Foreskin melanocyte (primary cell): ENCODE measurements at places on chromosomes 5 and 9.

DNA sequence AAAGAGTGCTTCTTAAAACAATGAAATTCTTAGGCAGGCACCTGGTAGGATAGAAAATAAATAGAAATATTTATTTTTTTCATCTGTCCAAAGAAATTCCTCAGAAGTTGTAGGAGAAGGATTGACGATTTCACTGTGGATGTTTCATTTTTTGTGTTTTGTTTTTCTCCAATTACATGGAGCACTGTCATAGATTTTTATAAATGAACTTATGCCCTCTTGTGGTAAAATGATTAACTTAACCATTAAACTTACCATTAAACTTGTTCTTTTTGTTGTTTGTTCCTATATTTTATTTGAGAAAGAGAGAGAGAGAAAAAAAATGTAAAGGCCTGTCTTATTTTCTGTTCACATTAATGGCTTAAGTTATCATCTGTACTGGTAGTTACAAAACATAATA lies 339.2 kb downstream of the PRR16 start:
- DNase-seq = peak; percentile 21

GRCh38 chr9:106486685-106487084 lies 376.3 kb upstream of the ZNF462 start:
- DNase-seq = no peak

DNA sequence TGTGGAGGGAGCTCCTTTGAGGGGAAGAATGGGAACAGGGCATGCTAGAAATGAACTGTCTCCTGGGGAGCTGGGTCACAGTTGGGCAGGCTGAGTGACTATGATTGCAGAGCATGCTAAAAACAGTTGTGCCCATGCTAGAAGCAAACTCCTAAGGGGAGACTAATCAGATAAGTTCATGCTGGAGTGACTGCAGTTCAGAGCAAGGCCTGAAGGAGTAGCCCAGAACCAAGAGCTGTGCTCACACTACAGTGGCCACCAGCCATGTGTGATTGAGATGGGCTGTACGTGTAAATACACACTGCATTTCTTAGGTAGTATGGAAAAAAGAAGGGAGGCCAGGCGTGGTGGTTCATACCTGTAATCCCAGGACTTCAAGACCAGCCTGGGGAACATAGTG lies 10.3 kb upstream of the AK1 start:
- DNase-seq = no peak

DNA sequence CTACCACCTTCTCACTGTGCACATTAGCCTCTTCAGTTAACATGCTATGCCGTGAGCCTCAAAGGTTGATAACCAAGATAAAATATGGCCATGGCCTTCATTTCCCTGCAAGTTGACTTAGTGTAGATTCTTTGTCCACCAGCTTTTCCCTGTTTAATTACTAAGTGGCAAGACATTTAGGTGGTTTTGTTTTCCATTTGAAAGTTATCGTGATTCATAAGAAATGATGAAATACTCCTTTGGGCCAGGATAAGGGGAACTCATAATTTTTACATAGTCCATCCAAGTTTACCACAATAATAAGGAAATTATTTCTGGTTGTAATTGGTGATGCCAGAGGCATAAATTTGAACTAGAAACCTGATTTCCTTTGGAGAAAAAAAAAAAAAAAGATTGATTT lies 609.6 kb downstream of the TAF11L14 start:
- DNase-seq = no peak

DNA sequence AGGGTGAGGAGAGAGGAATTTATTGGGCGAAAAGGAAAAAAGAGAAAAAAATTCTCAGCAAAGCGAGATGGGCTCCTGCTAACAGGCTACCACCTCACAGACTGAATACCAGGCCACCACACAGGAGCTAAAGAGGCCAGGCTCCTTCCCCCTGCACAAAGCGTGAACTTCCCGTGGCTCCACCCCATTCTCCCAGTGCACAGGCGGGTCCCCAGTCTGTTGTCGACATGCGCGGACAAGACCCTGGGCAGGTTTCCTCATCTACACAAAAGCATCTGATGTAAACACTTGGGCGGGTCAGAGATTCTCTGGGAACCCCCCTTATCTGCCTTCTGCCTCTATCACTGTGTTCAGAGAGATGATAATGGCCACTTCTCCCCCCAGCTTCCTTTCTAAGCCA lies 34.2 kb downstream of the IL31RA start:
- DNase-seq = no peak

GRCh38 chr5:97923997-97924396 lies 741.0 kb upstream of the RIOK2 start:
- no peak for DNase-seq

DNA sequence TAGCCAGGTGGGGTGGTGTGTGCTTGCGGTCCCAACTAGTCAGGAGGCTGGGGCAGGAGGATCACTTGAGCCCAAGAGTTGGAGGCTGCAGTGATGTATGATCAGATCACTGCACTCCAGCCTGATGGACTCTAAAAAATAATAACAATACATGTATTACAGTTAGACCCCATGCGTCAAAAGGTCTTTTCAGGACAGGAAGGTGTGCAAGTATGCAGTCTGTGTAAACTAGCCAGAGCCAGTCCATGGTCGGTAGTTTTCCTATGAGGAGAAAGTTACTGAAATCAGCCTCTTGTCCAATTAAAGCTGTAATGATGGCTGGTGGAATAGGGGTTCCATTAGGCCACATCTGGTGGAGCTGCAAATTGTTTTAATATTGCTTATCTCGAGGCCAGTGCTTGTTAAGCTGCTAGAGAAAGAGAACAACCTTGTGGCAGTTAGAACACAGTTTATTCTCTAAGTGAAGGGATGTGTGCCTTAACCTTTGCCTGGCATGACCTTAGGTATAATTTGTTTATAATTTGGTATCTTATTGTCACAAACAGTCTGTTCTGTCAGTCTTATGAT lies 1.5 kb upstream of the STOM start:
- no peak for DNase-seq

DNA sequence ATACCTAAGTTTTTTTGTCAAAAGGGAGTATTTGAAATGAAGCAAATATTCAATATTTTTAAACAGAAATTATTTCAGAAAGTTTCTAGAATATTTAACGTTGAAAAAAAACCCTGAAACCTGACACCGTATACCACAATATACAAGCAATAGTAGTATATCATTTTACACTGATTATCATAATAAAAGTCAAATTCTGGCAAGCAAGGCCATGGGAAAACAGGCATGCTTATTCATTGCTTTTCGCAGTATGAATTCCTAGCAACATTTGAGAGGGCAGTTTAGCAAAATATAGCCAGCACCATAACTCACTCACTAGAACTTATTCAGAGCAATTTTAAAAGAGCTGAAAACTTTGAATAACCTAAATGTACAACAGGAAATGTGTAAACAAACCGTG lies 46.1 kb downstream of the ERAP1 start:
- DNase-seq = no peak

DNA sequence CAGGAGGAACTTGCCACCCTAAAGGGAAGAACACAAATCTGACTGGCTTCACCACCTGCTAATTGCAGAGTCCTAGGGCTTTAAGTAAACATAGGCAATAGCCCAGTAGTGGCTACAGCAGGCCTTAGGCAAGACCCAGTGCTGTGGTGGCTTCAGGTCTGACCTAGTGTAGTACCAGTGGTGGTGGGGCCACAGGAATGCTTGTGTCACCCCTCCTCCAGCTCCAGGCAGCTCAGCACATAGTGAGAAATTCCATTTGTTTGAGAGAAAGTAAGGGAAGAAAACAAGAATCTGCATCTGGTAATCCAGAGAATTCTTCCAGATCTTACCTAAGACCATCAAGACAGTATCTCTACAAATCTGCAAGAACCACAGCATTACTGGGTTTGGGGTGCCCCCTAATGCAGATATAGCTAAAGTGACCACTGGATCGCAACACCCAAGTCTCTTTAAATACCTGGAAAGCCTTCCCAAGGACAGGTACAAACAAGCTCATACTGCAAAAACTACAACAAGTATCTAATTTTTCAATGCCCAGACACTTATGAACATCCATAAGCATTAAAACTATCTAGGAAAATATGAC lies 102.6 kb upstream of the TRPM3 start:
- DNase-seq = peak; percentile 11

DNA sequence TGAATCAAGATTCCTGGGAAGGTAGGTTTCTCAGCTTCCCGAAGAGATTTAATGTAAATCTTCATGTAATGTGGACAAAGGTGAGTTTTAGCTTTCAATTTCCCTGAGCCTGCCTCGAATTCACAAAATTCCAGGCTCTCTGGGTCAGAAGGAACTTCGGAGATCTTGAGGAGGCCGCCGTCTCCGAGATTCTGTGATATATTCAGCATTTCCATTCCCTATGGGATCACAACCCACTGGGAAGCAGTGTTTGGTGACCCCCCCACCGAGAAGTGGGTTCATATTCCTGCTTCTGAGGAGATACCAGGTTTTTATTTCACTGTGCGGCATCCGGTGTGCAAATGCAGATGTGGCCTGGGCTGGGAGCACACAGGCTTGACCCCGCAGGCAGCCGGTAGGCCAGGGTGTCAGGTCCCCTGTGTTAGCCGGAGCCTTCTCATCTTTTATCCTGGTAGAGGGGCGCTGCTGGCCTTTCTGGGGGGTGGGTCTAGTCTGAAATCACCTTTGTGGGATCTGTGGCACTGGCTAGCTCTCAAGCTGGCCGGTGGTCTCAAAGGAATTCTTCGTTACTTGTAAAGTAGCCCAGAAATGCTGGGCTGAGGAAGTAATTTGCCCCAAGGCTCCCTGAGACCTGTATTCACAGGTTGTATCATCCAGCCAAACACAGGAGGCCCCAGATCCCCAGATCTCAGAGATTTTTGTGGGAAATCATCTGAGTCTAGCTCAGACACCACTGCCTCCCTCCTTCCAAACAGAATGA lies 1.4 kb downstream of the PLEKHG4B start:
- no peak for DNase-seq

- no peak for DNase-seq
These were observed 37.8 kb upstream of the SPDL1 start for GRCh38 chr5:169545762-169546161.

- DNase-seq = no peak
These were observed 20.8 kb upstream of the ANXA6 start for GRCh38 chr5:151178372-151178771.

GRCh38 chr9:97557606-97558095 lies 56.2 kb downstream of the TMOD1 start:
- no peak for DNase-seq

DNA sequence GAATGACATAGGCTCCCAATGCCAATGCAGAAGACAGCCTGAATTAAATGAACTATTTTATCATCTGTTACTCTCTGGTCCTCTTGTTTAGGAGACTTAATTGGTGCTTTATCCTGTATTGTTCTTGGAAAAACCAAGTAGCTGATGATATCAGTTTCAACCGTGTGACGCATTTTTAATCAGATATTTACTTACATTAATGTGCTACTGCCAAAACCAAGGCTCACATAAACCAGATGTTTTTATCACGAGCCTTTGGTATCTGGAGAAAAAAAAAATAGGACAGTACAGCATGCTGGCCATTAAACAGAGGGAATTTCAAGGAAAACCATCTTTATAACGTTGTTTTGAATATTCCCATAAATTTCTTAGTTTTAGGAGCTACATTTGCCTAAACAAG lies 90.1 kb downstream of the ICE1 start:
- no peak for DNase-seq

DNA sequence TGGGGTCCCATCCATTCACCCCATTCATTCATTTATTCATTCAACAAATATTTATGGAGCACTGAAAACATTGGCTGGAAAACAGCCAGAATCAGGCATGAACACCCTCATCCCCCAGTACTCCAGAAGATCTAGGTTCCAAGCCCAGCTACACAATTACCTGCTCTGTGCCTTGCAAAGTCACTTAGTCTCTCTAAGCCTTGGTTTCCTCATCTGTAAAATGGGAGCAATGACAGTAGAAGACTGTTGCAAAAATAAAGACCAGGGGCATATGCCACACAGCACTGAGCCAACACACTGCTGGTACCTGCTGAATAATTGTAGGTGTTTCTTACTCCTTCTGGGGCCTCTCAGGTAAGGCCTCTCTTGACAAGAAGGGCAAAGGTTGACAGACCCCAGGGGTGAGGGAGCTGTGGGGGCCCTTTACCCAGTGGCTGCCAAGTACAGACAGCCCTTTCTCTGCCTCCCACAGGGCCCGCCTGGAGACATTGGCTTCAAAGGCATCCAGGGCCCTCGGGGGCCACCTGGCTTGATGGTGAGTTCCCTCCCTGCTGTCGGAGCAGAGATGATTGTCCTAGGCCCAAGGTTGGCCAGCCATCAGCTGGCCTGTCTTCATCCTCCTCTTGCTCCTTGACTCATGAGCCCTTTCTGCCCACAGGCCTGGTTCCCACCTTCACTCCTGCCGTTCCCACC lies 22.6 kb upstream of the ORM1 start:
- DNase-seq = no peak

DNA sequence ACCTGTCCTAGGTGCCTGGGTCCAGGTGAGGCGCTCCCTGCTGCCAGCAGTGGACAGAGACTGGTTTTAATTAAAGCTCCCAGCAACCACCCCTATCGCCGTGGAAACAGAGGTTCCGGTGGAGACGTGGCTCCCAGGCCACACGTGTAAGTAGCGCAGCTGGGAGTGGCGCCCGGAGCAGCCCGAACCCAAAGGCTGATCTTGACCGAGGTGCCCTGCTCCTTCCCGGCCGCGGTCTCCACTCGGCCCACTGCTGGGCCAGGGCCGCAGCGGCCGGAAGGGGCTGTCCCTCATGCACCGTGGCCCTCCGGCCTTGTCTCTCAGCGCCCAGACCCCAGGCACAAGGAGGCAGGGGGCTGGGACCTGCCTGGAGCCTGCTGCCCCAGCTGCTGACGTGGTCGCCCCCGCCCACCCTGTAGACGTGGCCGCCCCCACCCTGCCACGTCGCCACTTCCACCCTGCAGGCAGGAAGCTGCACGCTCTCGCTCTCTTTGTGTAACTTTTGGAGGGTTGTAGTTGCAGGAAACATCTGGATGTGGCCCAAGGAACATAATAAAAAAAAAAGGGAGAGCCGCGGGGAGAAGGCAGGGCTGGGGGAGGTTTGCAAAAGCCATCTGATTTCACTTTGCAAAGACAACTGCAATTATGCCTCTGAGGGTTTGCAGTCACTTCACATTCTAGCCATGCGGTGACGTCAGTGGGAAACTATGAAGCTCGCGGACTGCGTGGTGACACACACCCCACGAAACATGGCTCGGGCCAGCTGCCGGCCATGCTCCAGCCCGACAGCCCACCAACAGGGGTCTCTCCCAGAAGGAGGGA lies 129.9 kb downstream of the RXRA start:
- DNase-seq = peak; percentile 62

DNA sequence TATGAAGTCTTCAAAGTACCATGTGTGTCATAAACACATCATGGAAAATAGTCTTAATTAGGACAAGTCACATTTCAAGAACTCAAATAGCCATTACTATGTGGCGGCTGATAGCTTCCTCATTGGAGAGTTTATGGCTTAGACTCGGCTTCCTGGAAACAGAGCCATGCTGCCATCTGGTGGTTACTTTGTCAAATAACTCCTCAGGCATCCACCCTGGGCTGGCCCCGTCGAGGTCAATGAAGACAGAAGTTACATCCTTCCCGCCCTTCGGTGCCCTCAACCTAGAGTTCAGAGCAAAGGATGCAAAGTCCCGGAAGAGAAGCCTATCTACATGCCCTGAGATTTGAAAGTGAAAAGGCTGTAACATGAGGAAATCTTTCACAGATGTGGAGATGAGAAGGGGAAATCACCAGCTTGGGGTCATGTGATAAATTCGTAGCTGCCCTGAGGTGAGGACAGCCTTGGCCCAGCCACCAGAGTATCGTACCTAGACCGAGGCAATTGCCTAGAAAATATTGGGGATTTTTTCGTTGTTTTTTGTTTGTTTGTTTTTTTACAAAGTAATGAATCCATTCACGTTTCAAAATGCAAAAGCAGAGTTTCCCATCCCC lies 45.5 kb upstream of the ZNF169 start:
- peak; percentile 63 for DNase-seq

GRCh38 chr9:32424616-32425015 lies 40.2 kb downstream of the ACO1 start:
- no peak for DNase-seq
